ENCODE measurements at places on chromosomes 7 and 10. TPM values are rescaled to one million over a fixed set of nuclear protein-coding genes. Genes with fewer than 3 reads are reported as not detected.

GRCh38 chr7:48351900-48352299 lies 180.6 kb downstream of the ABCA13 start:
- H3K27ac ChIP-seq, result no peak overlapping the region
- no peaks in the 10 kb centered on the region for H3K4me1 ChIP-seq
- H3K4me3 ChIP-seq, result no peak overlapping the region
- no peaks in the 10 kb centered on the region for H3K36me3 ChIP-seq

GRCh38 chr7:100888988-100889750 lies at the start of gene UFSP1:
Gene UFSP1, minus strand, starts transcription at chr7:100889715. Its CDS starts 444 bp downstream, at chr7:100889271.
- peaks cover 4% of the 10 kb centered on the region for H3K27me3 ChIP-seq
- H3K4me3 ChIP-seq, result peak within 1 kb of the TSS; percentile 88
- H3K36me3 ChIP-seq, result peaks cover 44% of the 10 kb centered on the region
- peak within 1 kb of the TSS; percentile 97 for H3K27ac ChIP-seq
- DNase-seq, result no peak
- H3K4me1 ChIP-seq, result peaks cover 40% of the 10 kb centered on the region

GRCh38 chr7:156773966-156774365 lies 119.0 kb downstream of the LMBR1 start:
- no peaks in the 10 kb centered on the region for H3K27me3 ChIP-seq
- no peak overlapping the region for H3K4me3 ChIP-seq
- peaks cover 10% of the 10 kb centered on the region for H3K4me1 ChIP-seq
- no peak for DNase-seq
- no peak overlapping the region for H3K27ac ChIP-seq

- no peak overlapping the region for H3K4me3 ChIP-seq
- peak overlapping the region; percentile 81 for H3K27ac ChIP-seq
- peak; percentile 31 for DNase-seq
- H3K36me3 ChIP-seq, result peaks cover 19% of the 10 kb centered on the region
Observed at GRCh38 chr10:13608246-13608853, 21.6 kb downstream of the PRPF18 start.

DNA sequence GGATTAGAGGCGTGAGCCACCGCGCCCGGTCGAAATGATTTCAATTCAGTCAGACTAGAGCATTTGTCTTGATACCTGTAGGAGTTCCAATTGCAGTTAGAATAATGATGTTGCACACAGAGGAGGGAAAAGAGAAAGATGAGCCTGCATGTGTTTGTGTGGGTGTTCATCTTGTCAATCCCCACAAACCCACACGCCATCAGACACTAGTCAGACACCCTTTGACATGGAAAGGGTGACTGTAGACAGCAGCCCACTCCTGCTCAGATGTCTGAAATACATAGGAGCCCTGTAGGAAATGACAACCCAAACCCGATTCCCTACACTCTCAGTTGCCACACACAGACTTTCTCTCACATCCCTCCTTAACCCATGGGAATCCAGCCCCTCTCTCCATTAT lies 92.0 kb downstream of the ABLIM1 start:
- H3K4me1 ChIP-seq, result no peaks in the 10 kb centered on the region
- H3K4me3 ChIP-seq, result no peak overlapping the region
- H3K27me3 ChIP-seq, result no peaks in the 10 kb centered on the region

DNA sequence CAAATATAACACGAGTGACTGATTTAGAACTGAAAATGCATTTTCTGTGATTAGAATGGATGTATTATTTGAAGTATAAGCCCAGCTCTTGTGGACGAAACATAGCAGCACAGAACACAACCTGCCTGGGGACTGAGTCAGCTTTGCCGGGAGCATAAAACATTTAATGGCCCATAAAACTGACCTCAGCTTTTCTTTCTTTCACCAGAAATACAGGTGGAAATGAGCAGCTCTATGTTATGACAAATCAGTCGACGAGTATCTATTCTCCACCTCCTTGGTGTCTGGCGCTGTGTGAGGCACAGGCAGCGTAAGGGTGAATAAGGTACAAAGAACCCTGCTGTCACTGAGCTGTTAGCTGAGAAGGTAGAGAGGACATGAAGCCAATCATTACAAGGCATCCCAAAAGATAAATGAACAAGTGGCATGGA lies 471.6 kb upstream of the AKR1E2 start:
- no peaks in the 10 kb centered on the region for H3K36me3 ChIP-seq
- DNase-seq, result no peak
- no peaks in the 10 kb centered on the region for H3K27me3 ChIP-seq
- H3K4me1 ChIP-seq, result peaks cover 14% of the 10 kb centered on the region
- H3K27ac ChIP-seq, result no peak overlapping the region

GRCh38 chr10:73876157-73876556 lies 1.8 kb upstream of the CAMK2G start:
- peaks cover 8% of the 10 kb centered on the region for H3K36me3 ChIP-seq
- 0 out of 2 replicates have a peak overlapping the region, but pooled peaks have one; percentile 20 for H3K4me3 ChIP-seq
- no peaks in the 10 kb centered on the region for H3K27me3 ChIP-seq
- H3K27ac ChIP-seq, result no peak overlapping the region
- H3K4me1 ChIP-seq, result peaks cover 36% of the 10 kb centered on the region
- DNase-seq, result no peak

- no peak overlapping the region for H3K27ac ChIP-seq
- no peak for DNase-seq
- no peaks in the 10 kb centered on the region for H3K4me1 ChIP-seq
- no peaks in the 10 kb centered on the region for H3K27me3 ChIP-seq
- no peaks in the 10 kb centered on the region for H3K36me3 ChIP-seq
- no peak overlapping the region for H3K4me3 ChIP-seq
Observed at GRCh38 chr10:76317078-76317477, 885.7 kb downstream of the LRMDA start.

DNA sequence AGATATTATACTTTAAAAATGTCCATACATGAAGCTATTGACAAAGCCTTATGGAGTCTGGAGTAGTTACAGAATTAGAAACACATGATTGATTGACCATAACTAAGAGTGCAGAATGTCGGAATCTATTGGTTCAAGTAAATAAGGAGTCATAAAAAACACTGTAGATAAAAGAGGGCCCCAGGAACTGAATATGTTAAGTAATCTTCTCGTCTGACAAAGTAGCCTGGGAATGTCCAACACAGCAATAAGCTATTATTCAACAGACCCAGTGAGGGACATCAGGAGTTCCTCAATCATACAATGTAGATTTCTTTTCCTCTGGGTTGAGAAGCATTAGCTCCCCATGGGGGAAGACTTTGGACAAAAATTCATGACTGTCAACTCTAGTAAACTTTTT lies 782.0 kb downstream of the SUGCT start:
- no peak for DNase-seq
- no peaks in the 10 kb centered on the region for H3K36me3 ChIP-seq
- H3K4me3 ChIP-seq, result no peak overlapping the region
- H3K27me3 ChIP-seq, result no peaks in the 10 kb centered on the region
- H3K27ac ChIP-seq, result no peak overlapping the region

GRCh38 chr7:99102361-99102760 lies 41.5 kb downstream of the SMURF1 start:
- H3K4me1 ChIP-seq, result peaks cover 40% of the 10 kb centered on the region
- DNase-seq, result no peak
- no peak overlapping the region for H3K27ac ChIP-seq
- H3K4me3 ChIP-seq, result no peak overlapping the region
- H3K36me3 ChIP-seq, result peaks cover 2% of the 10 kb centered on the region

- H3K36me3 ChIP-seq, result peaks cover 31% of the 10 kb centered on the region
- H3K4me3 ChIP-seq, result peak overlapping the region; percentile 80
- H3K27ac ChIP-seq, result peak overlapping the region; percentile 96
- peak; percentile 87 for DNase-seq
- H3K27me3 ChIP-seq, result no peaks in the 10 kb centered on the region
Observed at GRCh38 chr7:131557652-131558385, 1.4 kb upstream of the PODXL start.

The DLX6 gene
- total RNA-seq, result 0.09 TPM

The SPDYE5 gene
- not detected for total RNA-seq

The BEND7 gene
- total RNA-seq, result 15.8 TPM
